Panc1 (cell line): ENCODE measurements at places on chromosomes 5 and 9. TPM values are rescaled to one million over a fixed set of nuclear protein-coding genes. Genes with fewer than 3 reads are reported as not detected.

GRCh38 chr5:4738298-4738697 is 401.8 kb upstream of the ADAMTS16 start:
- H3K4me1 ChIP-seq, result no peaks in the 10 kb centered on the region
- H3K27ac ChIP-seq, result no peak overlapping the region
- no peak for DNase-seq
- no peak overlapping the region for H3K4me3 ChIP-seq
- H3K27me3 ChIP-seq, result no peaks in the 10 kb centered on the region

DNA sequence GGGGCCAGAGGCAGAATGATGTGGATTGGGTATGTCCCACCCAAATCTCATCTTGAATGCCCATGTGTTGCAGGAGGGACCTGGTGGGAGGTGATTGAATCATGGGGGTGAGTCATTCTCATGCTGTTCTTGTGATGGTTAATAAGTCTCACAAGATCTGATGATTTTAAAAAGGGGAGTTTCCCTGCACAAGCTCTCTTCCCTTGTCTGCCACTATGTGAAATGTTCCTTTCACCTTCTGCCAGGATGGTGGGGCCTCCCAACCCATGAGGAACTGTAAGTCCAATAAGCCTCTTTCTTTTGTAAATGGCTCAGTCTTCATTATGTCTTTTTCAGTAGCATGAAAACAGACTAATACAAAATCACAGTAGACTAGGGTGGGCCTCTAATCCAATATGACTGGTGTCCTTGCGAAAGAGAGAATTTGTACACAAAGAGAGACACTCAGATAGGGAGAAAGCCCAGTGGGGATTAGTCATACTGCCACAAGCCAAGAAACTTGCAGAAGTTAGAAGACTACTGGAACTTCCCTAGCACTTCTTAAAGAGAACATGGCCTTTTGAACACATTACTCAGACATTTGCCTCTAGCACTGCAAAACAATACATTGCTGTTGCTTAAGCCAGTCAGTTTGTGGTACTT is 68.4 kb downstream of the ANXA1 start:
- H3K27ac ChIP-seq, result no peak overlapping the region
- no peaks in the 10 kb centered on the region for H3K4me1 ChIP-seq
- no peak for DNase-seq
- H3K27me3 ChIP-seq, result no peaks in the 10 kb centered on the region; the same call in 1 of the 2 replicates
- no peaks in the 10 kb centered on the region for H3K36me3 ChIP-seq

- no peak for DNase-seq
- no peaks in the 10 kb centered on the region for H3K36me3 ChIP-seq
- peaks cover 2% of the 10 kb centered on the region; the same call in 1 of the 2 replicates for H3K27me3 ChIP-seq
- no peaks in the 10 kb centered on the region for H3K4me1 ChIP-seq
- no peak overlapping the region for H3K4me3 ChIP-seq
Observed at GRCh38 chr5:179211068-179211467, 134.2 kb downstream of the ADAMTS2 start.

GRCh38 chr5:56759521-56760216 is 55.7 kb upstream of the MAP3K1 start:
- peaks cover 4% of the 10 kb centered on the region; the same call in 1 of the 2 replicates for H3K27me3 ChIP-seq
- H3K4me1 ChIP-seq, result no peaks in the 10 kb centered on the region
- H3K36me3 ChIP-seq, result no peaks in the 10 kb centered on the region
- H3K27ac ChIP-seq, result no peak overlapping the region
- no peak overlapping the region for H3K4me3 ChIP-seq
- no peak for DNase-seq

GRCh38 chr5:97044052-97044451 is 98.4 kb downstream of the LIX1 start:
- H3K4me3 ChIP-seq, result no peak overlapping the region
- H3K4me1 ChIP-seq, result no peaks in the 10 kb centered on the region
- no peaks in the 10 kb centered on the region for H3K36me3 ChIP-seq
- no peaks in the 10 kb centered on the region; the same call in 1 of the 2 replicates for H3K27me3 ChIP-seq

DNA sequence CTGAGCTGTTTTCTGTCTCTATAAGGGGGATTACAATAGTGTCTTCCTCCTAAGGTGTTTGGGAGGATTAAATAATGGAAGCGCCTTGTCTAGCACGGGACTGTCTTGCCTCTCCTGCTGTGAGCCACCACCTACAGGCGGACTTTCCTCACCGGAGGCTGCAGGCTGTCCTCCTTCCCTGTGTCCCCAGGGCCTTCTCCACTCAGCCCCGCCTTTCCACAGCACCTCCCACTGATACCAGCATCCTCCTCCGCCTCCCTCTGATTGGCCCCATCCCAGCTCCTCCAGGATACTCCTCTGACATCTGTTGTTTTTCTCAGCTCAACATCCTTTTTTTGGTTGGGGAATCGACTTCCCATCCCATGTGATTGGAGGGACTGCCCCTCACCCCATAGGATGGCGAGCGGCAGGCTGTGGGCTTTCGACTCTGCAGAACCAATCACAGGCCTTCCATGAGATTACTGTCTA is 851 bp upstream of the ZDHHC12 start:
- DNase-seq, result no peak
- H3K27me3 ChIP-seq, result no peaks in the 10 kb centered on the region
- H3K36me3 ChIP-seq, result peaks cover 3% of the 10 kb centered on the region; the same call in 1 of the 2 replicates
- H3K4me1 ChIP-seq, result peaks cover 6% of the 10 kb centered on the region

TXNDC8 gene
- total RNA-seq, result not detected

C9orf50 gene
- not detected for total RNA-seq
